DMS153 (cell line): ENCODE measurements at places on chromosomes 2 and 18.

- no peak for DNase-seq
These were observed 21.4 kb downstream of the HADHA start for GRCh38 chr2:26223018-26223417.

DNA sequence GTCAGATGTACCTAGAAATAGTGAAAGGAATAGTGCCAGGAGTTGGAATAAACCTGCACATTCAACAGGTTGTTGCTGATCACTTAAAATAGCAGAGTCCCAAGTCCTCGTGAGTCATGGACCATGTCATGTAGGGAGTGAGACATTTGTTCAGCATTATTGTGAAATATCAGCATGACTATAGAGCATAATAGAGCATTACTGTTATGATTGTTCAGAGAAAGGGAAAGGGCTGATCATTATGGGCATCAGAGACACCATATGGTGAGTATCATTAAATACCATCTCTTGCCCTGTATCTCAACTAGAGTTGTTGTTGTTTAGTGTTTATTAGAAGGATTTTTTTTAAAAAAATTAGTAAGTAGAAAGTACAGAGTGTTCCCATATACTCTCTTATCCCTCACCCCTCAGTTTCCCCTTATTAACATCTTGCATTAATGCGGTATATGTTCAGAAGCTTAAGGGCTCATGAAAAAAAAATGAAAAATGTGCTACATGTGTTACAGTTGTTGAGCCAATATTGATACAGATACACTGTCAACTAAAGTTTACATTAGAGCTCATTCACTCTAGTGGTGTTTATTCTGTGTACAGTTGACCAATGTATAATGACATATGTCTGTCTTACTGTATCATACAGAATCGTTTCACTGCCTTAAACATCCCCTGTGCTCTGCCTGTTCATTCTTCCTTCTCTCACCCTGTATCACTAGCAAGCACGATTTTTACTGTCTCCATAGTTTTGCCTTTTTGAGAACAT lies 5.7 kb downstream of the ELAC1 start:
- no peak for DNase-seq

DNA sequence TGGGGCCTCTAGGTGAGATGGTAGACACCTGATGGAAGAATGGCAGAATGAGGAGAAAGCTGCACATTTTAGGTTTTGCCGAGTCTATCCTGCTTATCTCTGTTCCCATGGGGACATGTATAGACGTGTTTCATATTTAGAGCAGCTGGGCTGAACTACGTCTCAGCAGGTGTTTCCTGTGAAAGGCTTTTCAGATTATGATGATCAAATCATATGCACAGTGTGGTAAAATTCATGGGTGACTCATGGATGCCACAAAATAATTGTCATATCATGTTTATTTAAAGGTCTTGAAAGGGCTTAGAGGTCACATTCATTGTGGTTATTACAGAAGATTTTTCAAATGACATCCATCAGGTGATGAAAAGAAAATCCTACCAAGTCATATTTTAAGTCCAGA lies 90.5 kb downstream of the ICOS start:
- peak; percentile 40 for DNase-seq

DNA sequence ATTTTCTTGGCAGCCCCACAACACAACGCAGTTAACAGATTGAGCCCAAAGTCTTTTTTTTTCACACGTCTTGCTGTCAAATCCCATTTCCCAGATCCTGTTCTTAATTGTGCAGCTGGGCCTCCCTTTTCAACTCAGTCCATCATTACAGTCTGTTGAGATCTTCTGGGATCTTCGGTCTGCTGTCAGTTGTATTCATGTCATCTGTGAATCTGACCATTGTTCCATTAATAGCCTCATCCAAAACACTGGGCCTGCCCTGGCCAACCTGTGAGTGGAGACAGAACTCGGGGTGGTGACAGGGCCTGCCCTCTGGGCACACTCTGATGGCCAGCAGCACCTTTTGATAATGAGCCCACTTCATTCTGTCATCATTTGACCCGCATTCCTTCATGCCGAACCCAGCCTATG lies 39.7 kb upstream of the SEMA4C start:
- no peak for DNase-seq

DNA sequence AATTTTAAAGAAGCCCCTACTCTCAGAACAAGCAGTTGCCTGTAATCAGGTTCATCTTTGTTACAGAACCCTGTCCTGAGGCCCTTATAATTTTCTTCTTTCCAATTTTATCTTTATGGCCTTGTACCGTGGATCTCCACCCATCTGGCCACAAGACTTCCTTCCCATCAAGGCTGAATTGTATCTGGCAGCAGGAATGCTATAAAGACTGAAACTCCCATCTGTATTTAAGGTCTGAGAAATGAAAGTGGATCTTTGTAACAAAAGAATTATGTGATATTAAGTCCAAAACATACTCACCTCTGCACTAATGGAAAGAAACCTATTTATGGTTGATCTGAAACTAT lies 91.8 kb downstream of the METTL8 start:
- no peak for DNase-seq

- DNase-seq = no peak
These were observed 218.1 kb upstream of the VWC2L start for GRCh38 chr2:214192711-214193110.

DNA sequence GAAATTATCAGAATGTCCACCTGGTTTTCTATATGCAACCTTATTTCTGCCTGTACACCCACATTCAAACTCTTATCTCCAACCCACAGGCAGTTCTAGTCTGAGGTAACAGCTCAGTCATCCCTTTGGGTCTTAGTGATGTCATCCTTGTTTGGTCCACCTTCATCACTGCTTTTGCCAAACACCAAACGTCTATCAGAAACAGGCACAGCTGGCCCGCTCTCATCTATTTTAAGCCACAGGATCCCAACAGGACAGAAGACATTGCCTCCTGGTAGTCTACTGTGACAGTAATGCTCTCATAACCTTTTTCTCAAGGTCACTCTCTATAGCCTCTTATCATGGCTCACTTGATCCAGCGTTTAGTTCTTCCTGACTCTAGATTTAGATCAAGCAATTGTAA lies 99.0 kb upstream of the CHAC2 start:
- no peak for DNase-seq

DNA sequence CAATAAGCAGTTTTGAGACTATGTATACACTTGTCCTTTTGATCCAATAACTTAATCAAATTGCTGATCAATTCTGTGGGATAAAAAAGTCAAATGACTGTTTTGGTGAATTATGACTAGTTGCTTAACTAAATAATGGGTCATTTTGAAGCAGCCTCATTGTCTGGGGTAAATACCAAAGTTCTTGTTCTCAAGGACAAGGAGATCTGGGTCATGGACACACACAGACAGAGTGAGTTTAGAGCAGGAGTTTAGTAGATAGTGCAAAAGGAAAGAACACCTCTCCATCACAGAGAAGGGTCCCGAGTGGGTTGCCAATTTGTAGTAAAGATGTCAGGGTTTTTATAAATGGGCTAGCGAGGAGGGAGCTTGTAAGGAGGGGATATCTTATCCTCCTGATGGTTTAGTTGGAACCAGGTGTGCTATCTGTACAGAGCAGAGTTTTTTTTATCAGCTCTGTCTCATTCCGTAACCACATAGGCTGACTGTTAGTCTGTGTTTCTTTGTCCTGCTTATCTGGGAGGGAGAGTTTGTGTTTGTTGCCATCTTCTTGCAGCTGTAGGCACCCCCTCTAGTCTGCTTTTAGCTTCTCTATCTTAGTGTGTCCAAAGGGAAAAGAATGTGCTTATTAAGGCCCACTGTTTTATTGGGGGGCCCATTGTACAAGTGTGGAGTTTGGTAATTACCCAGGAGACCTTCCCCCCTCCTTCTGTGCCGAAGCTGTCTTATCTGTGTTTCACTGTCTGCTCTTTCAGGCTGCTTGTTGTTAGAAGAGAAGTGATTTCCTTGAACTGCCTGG lies 48.7 kb upstream of the C1GALT1C1L start:
- no peak for DNase-seq

- no peak for DNase-seq
These were observed 826.9 kb upstream of the PIK3C3 start for GRCh38 chr18:41128126-41128525.

- peak; percentile 34 for DNase-seq
These were observed 10.4 kb downstream of the ERFE start for GRCh38 chr2:238169048-238169707.

DNA sequence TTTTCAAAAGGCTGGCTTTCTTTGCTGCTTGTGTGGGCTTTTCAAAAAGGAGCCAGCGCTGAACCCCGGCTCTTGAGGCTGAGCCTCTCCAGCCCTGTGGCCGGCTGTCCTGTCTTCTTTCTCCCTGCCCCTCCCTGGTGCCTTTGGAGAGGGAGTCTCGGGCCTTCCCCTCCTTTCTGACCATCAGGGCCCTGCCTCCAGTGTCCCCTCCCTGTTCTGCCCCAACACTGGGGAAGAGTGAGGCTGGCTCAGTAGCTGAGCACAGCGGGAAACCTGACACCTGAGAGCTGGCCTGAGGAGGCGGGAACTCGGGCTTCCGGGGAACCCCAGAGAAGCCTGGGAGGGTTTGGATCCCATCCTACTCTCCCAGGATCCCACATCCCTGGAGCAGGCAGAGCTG lies 232.1 kb downstream of the LOXHD1 start:
- DNase-seq = peak; percentile 63

- DNase-seq = no peak
These were observed 19.1 kb downstream of the ZNF24 start for GRCh38 chr18:35324926-35325655.

GRCh38 chr2:160427629-160428404 lies 65.8 kb downstream of the RBMS1 start:
- no peak for DNase-seq

DNA sequence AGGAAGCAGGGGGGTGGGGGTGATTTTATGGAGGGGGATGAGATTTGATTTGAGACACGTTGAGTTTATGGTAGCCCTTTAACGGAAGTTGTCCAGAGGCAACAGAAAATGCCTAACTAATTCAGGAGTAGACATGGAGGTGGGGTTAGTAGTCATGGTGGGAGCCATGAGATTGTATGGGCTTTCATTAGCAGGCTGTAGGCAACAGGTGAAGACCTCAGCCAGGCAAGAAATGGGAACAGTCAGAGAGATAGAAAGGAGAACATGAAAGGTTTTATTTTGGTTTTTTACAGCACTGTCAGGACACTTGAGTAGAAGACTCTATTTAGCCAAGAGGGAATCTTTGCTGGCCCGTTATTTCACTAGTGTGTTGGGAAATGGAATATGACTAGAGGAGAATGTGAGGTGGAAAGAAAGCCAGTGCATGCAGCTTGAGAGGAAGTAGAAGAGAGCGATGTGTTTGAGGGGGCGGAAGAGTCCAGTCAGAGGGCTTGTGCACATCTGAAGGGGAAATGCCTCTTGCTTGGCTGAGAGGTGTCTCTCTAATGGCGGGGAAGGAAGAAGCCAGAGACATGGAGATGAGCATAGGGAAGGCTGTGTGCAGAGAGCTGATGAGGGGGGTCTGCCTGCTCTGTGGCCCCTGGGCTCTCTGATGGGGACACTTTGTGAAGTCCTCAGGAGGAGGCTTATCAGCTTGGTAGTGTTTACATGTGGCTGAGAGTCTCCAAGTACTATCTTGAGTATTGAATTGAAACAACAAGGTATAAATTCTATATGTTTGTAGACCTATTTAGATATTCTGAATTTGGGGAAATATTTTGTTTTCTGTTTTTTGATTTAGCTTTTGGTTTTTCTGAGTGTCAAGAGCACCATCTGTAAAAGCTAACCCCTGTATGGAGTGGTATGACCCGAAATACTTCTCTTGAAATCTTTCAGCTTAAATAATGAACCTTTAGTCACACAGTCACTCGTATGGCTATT lies 66.9 kb upstream of the ITM2C start:
- no peak for DNase-seq

DNA sequence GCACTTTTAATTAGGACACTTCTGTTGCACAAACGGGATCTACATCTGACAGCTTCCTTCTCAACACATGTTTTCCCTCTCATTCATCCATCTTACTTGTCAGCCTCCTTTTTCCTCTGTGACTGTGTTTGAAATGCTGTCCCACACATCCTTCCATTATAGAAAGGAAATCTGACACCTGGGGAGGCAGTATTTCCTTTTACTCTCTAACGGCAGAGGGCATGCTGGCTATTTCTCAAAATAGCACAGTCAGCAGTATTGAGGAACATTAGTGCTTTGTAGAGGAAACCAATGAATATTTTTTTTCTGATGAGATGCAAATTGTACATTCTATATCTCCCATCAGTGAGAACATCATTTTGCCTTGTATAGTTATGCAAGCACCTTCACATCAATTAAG lies 668.7 kb downstream of the SLC4A3 start:
- peak; percentile 78 for DNase-seq

- DNase-seq = no peak
These were observed 558.2 kb upstream of the PKDCC start for GRCh38 chr2:41489638-41490037.

DNA sequence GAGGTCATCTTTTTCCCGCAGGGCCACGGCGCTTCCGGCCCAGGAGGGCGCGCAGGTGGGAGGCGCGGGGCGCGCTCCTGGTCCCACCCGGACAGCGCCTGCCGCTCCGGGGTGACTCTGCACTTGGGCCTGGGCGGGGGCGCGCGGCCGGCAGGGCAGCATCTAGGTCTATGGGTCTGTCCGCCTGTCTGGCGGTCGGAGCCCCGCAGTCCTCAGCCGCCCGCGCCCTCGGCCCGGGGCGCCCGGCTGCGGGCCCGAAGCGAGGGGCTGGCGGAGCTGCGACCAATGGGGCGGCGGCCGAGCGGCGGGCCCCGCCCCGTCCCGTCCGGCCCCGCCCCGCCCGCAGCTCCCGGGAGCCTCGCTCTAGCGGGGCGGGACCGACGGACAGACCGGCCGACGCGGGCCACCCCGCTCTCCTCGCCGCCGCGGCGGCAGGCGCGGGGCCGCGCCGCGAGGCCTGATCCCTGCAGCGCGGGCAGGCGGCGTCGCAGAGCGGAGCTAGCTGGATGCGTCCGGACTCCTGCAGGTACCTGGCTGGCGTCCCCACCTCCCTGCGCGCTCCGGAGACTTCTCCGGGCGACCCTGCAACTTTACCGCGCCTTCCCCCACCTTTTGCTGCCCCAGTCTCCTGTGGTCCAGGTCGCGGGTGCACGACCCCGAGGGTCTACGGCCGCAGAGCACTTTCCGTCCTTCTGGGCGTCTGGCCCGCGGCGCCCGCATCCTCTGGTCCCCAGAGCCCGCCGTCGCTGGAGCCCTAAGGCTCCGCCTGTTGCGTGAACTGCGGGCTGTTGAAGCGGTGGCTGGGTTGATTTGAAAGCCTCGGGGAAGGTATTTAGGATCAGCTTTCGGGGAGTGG lies at the start of gene KCNS3:
TSS of gene KCNS3 (plus strand) at position 387 of the 856 bp plus-strand sequence. CDS start 52,342 bp downstream, outside the sequence.
- DNase-seq = peak; percentile 29

DNA sequence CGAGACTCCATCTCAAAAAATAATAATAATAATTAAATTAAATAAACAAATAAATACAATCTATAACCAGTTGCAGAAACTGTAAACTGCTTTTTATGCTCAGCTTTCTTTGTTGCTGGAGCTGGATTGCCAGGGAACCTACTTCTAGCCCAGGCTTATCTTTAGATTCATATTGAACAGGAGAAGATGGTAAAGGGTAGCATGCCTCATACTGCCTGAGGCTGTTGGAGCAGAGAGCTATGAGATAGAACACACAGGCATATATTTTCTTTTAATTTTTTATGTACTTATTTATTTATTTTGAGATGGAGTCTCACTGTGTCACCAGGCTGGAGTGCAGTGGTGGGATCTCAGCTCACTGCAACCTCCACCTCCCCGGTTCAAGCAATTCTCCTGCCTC lies 28.7 kb upstream of the EML4 start:
- DNase-seq = no peak
